ENCODE measurements at places on chromosomes 16 and 17.

DNA sequence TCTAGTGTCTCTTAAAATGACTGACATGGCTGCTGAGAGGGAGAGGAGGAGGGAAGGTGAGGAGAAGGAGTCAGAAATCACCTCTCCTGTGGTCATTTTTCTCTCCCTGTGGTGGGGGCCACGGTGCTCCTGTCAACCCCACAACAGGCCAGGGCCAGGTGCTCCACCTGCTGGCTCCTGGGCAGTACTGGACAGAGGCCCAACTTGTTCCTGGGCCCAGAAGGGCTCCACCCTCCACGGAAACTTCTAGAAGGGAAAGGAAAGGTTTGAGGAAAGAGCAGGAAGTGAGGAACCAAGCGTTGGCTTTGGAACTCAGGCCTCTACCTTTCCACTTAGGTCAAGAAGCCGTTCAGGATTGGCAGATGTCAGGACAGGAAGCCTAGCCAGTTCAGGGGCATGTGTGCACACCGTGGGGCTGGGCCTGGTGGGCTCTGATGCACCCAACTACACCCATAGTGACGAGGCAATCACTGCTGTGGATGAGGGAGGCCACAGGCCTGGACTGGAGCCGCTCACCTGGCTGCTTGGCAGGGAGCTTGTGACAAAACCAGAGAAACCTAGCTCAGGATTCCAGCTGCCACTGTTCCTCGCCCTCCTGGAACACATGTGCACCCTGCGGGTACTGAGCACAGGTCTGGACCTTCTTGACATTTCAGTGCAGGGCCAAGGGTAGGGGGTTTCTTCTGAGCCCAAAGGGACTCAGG lies 36.1 kb downstream of the WNT3 start:
- no peak for DNase-seq

- no peak for DNase-seq
Measured at GRCh38 chr16:81273223-81273950, 34.9 kb downstream of the BCO1 start.

- no peak for DNase-seq
Measured at GRCh38 chr16:65313936-65314626, 192.2 kb upstream of the CDH11 start.

GRCh38 chr17:43845766-43846165 lies 1.2 kb upstream of the CD300LG start:
- DNase-seq, result no peak

DNA sequence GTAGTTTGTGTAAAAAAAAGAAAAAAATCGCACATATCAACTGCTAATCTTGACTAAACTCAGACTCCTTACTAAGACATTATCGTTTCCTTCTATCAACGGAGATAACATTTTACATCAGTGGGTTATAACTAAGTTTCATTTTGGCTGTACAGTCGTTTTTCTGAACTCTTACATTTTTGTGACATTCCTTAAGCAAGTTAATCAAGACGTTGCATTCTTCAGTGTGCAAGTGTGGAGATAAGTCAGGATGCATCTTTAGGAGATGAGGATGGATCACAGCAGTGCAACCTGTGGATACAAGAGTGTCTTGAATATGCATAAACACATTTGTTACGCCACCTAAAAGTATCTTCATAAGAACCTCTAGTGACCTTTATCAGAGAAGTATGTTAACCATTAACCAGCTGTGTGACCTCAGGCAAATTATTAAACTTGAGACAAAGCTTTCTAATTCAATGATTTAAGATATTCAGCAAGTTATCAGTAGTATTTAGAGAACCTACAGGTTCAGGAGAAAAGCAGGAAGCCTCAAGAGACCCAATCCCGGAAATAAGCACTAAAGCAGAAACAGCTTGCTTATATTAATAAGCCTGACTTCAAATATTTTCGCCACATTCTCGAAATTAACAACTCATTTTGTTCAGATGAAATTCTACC lies 9.4 kb downstream of the CMC2 start:
- no peak for DNase-seq

- DNase-seq, result no peak
Measured at GRCh38 chr16:49839017-49839825, 16.7 kb downstream of the ZNF423 start.

- no peak for DNase-seq
Measured at GRCh38 chr17:3740611-3741073, 16.9 kb downstream of the HASPIN start.

- no peak for DNase-seq
Measured at GRCh38 chr17:34613064-34614019, 34.0 kb downstream of the TMEM132E start.

DNA sequence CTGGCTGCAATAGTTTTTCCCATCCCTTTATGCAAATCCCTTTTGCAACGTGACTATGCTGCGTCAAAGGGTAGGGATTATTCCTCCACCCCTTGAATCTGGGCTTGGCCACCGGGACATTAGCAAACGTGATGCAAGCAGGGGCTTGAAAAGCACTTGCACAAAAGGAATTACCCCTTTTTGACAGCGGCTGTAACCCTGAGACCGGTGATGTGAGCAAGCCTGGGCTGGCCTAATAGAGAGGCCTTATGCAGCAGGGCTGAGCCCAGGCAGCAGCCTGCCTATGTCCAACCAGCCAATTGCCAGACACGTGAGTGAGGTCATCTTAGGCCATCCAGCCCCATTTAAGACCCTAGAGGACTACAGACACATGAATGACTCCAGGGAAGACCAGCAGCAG lies 30.4 kb upstream of the PAFAH1B1 start:
- DNase-seq, result no peak

GRCh38 chr16:30354423-30355143 lies 525 bp downstream of the CD2BP2 start:
- no peak for DNase-seq

DNA sequence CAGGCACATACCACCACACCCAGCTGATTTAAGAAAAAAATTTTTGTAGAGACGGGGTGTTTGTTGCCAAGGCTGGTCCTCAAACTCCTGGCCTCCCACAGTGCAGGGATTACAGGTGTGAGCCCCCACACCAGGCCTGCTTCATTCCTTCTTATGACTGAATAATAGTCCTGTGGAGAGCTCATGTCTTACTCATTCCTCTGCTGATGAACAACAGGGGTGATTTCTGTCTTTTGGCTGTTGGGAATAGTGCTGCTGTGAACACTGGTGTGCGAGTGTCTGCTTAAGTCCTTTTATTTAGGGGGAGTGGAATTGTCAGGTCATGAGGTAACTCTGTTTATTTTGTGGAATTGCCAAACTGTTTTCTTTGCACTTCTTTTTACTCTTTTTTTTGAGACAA lies 2.7 kb upstream of the CTRB1 start:
- DNase-seq, result no peak

GRCh38 chr16:54280751-54281150 lies 5.8 kb downstream of the IRX3 start:
- no peak for DNase-seq

GRCh38 chr16:85625053-85625452 lies 11.9 kb downstream of the GSE1 start:
- no peak for DNase-seq

- no peak for DNase-seq
Measured at GRCh38 chr17:67360880-67361279, 5.5 kb downstream of the PSMD12 start.

DNA sequence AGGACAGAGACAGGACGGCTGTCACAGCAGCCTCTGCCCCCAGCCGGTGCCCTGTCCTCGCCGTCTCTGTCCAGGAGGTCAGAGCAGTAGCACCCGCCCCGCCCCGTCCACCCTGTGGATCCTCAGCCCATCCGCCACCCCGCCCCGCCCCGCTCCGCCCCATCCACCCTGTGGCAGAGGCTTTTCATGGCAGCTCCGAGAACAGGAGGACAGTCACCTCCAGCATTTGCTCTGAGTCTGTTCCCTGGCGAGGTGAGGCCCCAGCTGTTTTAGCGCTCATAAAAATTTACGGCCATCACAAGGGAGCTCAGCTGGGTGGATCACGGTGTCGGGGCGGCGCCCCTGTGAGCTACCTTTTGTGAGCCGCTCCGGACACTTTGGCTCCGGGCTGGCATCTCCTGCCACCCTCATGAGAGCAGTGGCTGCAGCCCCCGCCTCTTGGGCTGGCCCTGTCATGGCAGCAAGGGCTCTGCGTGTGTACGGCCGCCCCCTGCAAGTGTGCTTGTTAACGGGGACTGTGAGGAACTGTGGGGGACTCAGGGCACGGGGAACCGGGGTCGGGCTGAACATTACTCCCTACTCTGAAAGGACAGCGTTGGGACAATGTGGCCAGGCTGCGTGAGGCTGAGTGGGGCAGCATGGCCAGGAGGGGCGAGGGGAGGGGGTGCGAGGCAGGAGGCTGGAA lies 32.3 kb upstream of the GNG13 start:
- no peak for DNase-seq

GRCh38 chr16:85536411-85537330 lies 76.5 kb upstream of the GSE1 start:
- DNase-seq, result no peak

DNA sequence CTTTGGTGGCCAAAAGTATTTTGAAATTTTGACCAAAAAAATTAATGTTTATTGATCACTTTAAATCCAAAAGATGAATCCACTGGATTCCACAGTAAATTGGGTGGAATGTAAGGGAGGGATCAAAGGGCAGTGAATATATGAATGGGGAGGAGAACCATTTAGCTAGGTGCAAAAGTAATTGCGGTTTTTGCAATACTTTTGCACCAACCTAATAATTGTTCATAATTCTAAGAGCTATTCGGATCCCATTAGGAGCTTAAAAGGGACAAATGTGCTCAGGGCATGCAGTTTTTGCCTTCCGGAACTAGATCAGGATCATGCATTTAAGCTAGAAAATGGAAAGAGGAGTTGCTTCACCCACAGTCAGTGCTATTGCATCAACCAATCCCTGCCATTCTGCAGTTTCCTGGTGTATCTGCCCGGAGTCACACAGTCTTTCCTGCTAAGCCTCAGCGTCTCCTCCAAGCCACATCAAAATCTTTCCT lies at the start of gene LPO:
Gene LPO, plus strand, starts transcription at position 438 of the 488 bp plus-strand sequence. CDS start 4,396 bp downstream, outside the sequence.
- DNase-seq, result no peak

Measured in stimulated activated CD4-positive, alpha-beta T cell treated with anti-CD3 and anti-CD28 coated beads, Interleukin-1b, Interleukin-23, amount 100 ng/mL, for 1 hour (primary cell).